ENCODE measurements at places on chromosomes 7 and 10.

GRCh38 chr7:37037286-37037685, 313.0 kb upstream of the AOAH start:
- H3K36me3 ChIP-seq, result no peaks in the 10 kb centered on the region
- H3K4me1 ChIP-seq, result peaks cover 3% of the 10 kb centered on the region
- no peak for DNase-seq
- no peak overlapping the region for H3K27ac ChIP-seq
- no peaks in the 10 kb centered on the region for H3K27me3 ChIP-seq

DNA sequence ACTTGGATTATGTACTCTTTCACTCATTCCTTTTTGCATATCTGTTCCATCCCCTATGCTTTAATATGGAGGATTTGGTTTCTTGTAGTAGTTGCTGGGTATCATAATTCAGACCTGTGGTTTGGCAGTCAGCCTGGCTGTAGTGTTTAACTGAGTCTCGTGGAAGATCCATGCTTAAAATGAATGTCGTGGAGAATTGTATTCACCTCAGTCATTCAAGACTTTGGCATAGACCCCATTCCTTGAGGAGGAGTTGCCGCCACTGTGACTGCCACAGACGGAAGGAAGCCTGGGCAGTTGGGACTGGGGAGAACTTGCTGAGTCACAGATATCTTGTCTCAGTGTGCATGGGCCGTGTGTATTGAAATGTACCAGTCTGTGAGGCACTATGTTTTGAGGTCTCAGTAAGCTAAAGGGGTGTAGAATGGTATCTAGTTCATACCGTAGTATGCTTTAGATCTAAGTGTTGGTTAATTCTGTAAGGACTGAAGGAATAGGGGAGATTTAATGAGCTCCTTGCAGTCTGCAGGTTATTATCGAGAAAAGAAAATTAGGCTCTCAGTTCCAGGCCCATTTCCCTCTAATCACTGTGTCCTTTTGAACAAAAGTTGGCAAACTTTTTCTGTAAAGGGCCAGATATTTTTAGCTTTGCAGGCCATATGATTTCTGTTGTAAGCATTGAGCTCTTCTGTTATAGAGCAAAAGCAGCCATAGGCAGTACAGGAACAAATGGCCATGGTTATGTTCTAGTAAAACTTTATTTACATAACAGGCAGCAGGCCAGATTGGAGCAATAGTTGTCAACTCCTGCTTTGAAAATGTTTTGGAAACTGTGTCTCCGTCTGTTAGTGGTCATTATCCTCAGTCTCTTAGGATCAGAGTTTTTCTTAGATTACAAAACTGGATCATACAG, 76.8 kb downstream of the TPST1 start:
- peaks cover 6% of the 10 kb centered on the region for H3K4me1 ChIP-seq
- DNase-seq, result peak; percentile 95
- peak overlapping the region; percentile 85 for H3K27ac ChIP-seq

- H3K27ac ChIP-seq, result no peak overlapping the region
- H3K27me3 ChIP-seq, result peaks cover 26% of the 10 kb centered on the region
- H3K36me3 ChIP-seq, result no peaks in the 10 kb centered on the region
- H3K4me3 ChIP-seq, result no peak overlapping the region
- DNase-seq, result peak; percentile 75
Measured at GRCh38 chr10:19819419-19820033, 3.3 kb downstream of the PLXDC2 start.

DNA sequence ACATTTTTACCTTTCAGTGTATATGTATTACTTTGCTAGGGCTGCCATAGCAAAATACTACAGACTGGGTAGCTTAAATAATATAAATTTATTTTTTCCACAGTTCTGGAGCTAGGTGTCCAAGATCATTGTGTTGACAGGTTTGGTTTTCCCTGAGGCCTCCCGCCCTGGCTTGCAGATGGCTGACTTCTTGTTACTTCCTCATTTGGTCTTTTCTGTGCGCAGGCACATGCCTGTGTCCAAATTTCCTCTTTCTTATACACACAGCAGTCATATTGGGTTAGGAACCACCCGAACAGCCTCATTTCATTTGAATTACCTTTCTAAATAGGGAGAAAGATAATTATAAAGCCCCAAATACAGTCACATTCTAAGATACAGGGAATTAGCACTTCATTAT, 521.6 kb upstream of the SORCS1 start:
- no peaks in the 10 kb centered on the region for H3K27me3 ChIP-seq
- H3K4me3 ChIP-seq, result no peak overlapping the region
- H3K27ac ChIP-seq, result no peak overlapping the region
- H3K4me1 ChIP-seq, result no peaks in the 10 kb centered on the region
- no peaks in the 10 kb centered on the region for H3K36me3 ChIP-seq
- no peak for DNase-seq

GRCh38 chr10:110636932-110637557, 7.1 kb upstream of the RBM20 start:
- no peaks in the 10 kb centered on the region for H3K36me3 ChIP-seq
- no peak for DNase-seq
- H3K4me3 ChIP-seq, result no peak overlapping the region
- peaks cover under 1% of the 10 kb centered on the region for H3K27me3 ChIP-seq
- H3K27ac ChIP-seq, result peak overlapping the region; percentile 56
- peaks cover 9% of the 10 kb centered on the region for H3K4me1 ChIP-seq

GRCh38 chr10:34629084-34629483, 186.0 kb downstream of the PARD3 start:
- no peak overlapping the region for H3K27ac ChIP-seq
- no peak overlapping the region for H3K4me3 ChIP-seq
- no peak for DNase-seq

GRCh38 chr7:123348690-123349089, 148.9 kb upstream of the SLC13A1 start:
- H3K27me3 ChIP-seq, result no peaks in the 10 kb centered on the region
- H3K4me3 ChIP-seq, result no peak overlapping the region
- H3K4me1 ChIP-seq, result no peaks in the 10 kb centered on the region

DNA sequence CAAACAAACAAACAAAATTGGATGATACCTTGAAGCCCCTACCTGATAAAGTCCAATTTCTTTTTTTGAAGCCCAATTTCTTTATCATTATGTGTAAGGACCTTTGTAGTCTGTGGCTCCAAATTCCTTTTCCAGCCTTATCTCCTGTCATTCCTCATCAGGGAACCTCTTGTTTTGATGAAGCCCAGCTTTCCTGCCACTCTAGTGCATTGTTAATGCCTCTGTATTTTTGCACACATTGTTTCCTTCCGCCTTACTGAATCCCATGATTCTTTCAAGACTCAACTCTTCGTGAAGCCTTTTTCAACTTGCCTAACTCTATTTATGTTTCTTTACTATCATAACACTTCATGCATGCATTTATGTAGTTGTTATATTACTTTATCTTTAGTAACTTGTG, 3.3 kb downstream of the FBH1 start:
- no peak overlapping the region for H3K27ac ChIP-seq
- DNase-seq, result no peak
- H3K36me3 ChIP-seq, result peaks cover 49% of the 10 kb centered on the region
- H3K4me3 ChIP-seq, result no peak overlapping the region
- peaks cover 16% of the 10 kb centered on the region for H3K4me1 ChIP-seq

DNA sequence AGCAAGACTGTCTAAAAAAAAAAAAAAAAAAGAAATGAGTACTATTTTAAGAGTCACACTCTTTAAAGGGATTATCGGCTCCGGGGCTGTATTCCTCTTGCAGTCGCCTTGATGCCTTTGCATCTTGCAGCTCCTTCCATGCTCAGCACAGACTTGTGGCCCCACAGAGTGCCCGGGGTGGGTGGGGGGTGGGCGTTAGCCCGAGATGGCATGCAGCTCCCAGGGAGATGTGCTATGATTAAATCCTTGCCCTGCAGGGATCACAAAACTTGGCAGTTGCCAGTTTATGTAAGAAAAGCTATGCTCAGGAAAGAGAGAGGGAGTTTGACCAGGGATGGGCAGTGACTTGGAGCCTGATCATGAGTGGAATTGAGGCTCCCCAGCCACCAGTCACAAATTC, 81.9 kb downstream of the CCDC3 start:
- H3K36me3 ChIP-seq, result no peaks in the 10 kb centered on the region
- peaks cover 16% of the 10 kb centered on the region for H3K27me3 ChIP-seq
- no peak for DNase-seq
- H3K4me3 ChIP-seq, result no peak overlapping the region
- H3K27ac ChIP-seq, result no peak overlapping the region
- H3K4me1 ChIP-seq, result peaks cover 1% of the 10 kb centered on the region

DNA sequence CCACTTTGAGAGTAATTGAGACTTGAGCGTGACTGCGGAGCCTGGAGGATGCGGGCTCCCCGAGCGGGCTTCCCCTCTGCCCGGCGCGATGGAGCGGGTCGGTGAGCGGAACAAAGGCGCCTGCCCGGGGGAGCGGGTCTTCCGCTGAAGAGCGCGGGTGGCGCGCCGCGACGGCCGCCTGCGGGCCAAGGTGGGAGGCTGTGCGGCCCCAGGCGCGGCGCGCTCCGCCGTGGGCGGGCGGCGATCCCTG, at the start of gene GALNT17:
Gene GALNT17, plus strand, starts transcription at position 18 of the 250 bp plus-strand sequence.
- no peak for DNase-seq
- peaks cover 16% of the 10 kb centered on the region for H3K4me1 ChIP-seq
- H3K27me3 ChIP-seq, result peaks cover 42% of the 10 kb centered on the region
- H3K27ac ChIP-seq, result no peak within 1 kb of the TSS
- no peaks in the 10 kb centered on the region for H3K36me3 ChIP-seq

GRCh38 chr10:10788761-10789160, 228.9 kb upstream of the CELF2 start:
- no peaks in the 10 kb centered on the region for H3K27me3 ChIP-seq
- no peaks in the 10 kb centered on the region for H3K36me3 ChIP-seq
- H3K4me1 ChIP-seq, result peaks cover 5% of the 10 kb centered on the region
- DNase-seq, result no peak

GRCh38 chr10:124603376-124604213, 140.6 kb downstream of the FAM53B start:
- H3K4me3 ChIP-seq, result no peak overlapping the region
- H3K4me1 ChIP-seq, result no peaks in the 10 kb centered on the region
- DNase-seq, result no peak

GRCh38 chr7:143455942-143456341, 12.7 kb downstream of the TAS2R60 start:
- no peaks in the 10 kb centered on the region for H3K36me3 ChIP-seq
- no peak overlapping the region for H3K27ac ChIP-seq
- no peak overlapping the region for H3K4me3 ChIP-seq
- no peaks in the 10 kb centered on the region for H3K27me3 ChIP-seq

GRCh38 chr10:70433581-70434280, 7.8 kb downstream of the NODAL start:
- peaks cover 20% of the 10 kb centered on the region for H3K36me3 ChIP-seq
- no peak overlapping the region for H3K27ac ChIP-seq
- H3K4me1 ChIP-seq, result no peaks in the 10 kb centered on the region
- DNase-seq, result no peak
- peaks cover 12% of the 10 kb centered on the region for H3K27me3 ChIP-seq
- H3K4me3 ChIP-seq, result no peak overlapping the region

DNA sequence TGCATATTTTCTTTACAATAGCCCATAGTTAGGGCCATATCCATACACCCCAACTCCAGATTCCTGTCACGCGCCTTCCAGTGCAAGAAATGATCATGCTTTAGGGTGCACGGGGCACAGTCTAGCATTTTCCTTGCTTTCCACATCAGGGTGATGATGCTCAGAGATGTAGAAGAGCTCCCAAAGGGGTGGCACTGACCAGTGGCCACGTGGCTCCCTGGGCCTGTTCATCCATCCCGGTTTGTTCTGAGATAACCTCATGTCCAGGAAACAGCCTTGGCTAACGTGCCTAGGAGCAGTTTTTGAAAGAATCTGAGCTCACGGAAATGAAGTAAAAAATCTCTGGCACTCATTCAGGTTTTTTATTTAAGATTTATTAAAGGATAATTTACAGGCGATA, 139.3 kb downstream of the GALNT17 start:
- no peaks in the 10 kb centered on the region for H3K36me3 ChIP-seq
- H3K4me3 ChIP-seq, result no peak overlapping the region
- no peak overlapping the region for H3K27ac ChIP-seq
- H3K4me1 ChIP-seq, result no peaks in the 10 kb centered on the region
- no peak for DNase-seq

- no peak overlapping the region for H3K4me3 ChIP-seq
- no peak for DNase-seq
- H3K4me1 ChIP-seq, result peaks cover 1% of the 10 kb centered on the region
- no peaks in the 10 kb centered on the region for H3K36me3 ChIP-seq
Measured at GRCh38 chr7:141181812-141182211, 107.9 kb downstream of the TMEM178B start.

DNA sequence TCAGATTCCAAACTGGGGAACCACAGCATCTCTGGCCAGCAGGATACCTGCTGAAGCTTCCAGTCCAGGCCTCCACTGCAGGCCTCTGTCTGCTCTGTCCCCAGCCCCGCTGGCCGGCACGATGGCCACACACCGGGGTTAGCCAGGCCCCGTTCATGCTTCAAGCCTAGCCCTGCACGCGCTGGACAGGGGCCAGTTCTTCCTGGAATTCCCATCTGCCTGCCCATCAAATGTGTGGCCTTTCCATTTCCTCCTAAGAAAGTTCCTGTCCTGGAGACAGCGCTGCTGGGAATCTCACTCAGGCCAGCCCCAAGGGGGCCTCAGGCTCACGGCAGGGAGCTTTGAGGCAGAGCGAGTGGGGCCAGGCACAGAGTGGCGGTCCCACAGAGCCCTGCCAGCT, 18.0 kb downstream of the SH2B2 start:
- peaks cover 37% of the 10 kb centered on the region for H3K4me1 ChIP-seq
- no peaks in the 10 kb centered on the region for H3K36me3 ChIP-seq
- no peak overlapping the region for H3K4me3 ChIP-seq
- no peak overlapping the region for H3K27ac ChIP-seq

DNA sequence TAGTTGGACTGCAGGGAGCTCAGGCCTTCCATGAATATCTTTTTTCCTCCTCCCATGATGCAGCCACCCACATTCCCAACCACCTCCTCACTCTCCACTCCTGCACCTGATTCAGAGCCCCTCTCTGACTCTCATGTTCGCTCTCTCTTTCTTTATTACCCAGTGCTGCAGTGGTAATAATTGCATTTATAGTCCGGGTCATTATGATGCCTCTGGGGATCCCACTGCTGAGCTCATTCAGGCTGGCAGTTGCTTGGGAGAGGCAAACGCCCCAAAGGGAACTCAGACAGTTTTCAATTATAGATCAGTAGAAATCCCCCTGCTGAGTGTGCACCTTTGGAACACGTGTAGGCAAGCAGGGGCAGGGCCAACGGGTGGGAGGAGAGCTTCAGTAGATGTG, 953.0 kb downstream of the GRID1 start:
- H3K4me3 ChIP-seq, result no peak overlapping the region
- no peak overlapping the region for H3K27ac ChIP-seq
- H3K27me3 ChIP-seq, result no peaks in the 10 kb centered on the region
- no peak for DNase-seq

- H3K4me1 ChIP-seq, result no peaks in the 10 kb centered on the region
- no peak overlapping the region for H3K27ac ChIP-seq
- H3K27me3 ChIP-seq, result no peaks in the 10 kb centered on the region
- H3K4me3 ChIP-seq, result no peak overlapping the region
Measured at GRCh38 chr7:37065779-37066271, 341.5 kb upstream of the AOAH start.

DNA sequence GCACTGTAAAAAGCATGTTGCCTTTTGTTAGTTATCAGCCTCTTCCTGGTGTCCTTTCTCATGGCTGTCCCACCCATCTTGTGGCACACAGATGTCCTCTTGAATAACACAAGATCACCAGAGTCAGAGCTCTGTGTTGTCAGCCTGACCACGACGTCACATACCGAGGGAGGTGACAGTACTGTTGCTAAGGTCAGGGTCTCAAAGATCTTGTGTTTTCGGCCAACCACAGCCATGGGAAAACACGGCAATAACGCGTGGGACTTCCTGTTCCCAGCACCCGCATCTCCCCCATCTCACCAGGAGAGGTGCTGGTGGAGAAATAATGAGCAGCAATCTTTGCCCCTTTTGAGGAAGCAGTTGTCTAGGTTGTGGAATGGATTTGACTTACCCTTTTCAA, 40.4 kb downstream of the NPVF start:
- no peak for DNase-seq
- H3K4me1 ChIP-seq, result no peaks in the 10 kb centered on the region
- no peaks in the 10 kb centered on the region for H3K27me3 ChIP-seq
- no peaks in the 10 kb centered on the region for H3K36me3 ChIP-seq
- H3K27ac ChIP-seq, result no peak overlapping the region
